ENCODE measurements at places on chromosomes 1 and 21.

DNA sequence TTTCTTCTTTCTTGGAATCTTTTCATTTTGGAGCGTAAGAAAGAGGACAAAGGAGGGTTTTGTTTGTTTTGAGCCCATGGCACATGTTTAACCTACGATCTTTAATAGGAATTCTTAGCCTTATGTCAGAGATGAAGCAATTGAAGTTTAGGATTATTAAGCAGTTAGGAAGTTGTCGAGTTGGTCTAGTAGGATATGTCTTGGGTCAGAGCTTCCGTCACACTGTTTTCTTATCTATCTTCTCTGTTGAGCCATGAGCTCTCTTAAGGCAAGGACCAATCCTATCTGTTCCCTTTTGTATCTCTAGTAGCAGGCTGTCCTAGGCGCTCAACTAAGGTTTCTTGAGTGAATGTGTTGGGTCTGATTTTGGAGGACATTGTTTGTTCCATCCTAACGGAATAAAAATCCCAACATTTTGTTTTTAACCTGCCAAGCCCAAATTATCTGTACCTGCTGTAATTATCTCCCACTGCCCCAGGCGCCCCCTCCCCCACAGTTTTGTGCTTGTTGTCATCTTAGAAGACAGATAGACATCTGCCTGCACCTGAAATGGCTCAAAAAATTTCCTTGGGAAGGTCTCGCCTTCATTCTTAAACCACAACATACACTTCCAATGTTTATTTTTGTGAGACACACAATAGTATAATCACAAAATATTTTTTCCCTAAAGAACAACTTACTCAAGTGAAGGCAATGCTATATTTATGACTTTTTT, 95.3 kb upstream of the GADD45A start:
- no peak for DNase-seq

DNA sequence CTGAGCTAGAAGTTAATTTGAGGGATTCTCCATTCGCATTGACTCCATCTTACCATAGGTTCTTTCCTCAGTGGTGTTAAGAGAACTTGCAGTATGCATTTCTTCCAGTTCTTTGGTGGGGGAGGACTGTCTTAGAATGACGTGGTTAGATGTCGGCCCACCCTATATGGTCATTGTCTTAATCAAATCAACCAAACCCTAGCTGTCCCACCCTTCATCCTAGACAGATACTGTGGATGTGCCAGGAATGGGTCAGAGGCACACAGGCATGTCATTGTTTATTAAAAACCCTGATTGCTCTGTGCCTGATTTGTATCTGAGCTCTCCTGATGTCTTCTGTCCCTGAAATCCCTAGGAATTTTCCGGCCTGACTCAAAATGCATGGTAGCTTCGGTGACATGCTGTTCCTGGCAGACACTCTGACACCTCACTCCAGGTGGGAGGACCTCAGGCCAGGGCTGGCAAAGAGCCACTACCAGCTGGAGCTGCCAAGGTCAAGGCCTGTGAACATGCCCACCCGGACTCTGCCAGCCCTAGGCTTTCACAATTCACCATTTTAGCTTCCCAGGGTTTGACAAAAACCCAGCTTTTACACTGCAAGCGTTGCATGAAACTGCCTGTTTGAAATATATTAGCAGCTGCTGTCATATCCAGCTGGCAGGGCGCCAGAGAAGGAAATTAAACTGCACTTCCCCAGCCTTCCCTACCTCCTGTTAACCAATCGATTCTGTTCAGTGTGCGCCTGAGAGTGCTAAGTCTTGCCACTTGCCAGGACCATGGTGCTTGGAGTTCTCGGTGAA, 134.0 kb downstream of the FAM78B start:
- no peak for DNase-seq

- no peak for DNase-seq
Observed at GRCh38 chr21:36980280-36981048, 14.0 kb upstream of the HLCS start.

DNA sequence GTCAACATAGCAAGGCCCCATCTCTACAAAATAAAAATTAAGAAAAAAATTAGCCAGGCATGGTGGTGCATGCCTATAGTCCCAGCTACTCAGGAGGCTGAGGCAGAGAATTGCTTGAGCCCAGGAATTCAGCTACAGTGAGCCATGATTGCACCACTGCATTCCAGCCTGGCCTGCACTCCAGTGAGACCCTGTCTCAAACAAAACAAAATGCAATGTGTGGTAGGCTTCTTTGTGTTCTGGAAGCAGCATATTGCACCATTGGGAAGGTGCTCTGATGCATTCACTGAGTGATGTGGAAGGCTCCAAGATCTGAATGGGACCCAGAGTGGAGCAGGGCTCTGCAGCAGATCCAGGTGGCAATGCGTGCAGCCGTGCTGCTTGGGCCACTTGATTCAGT, 99.6 kb upstream of the COG2 start:
- no peak for DNase-seq

- DNase-seq = no peak
Observed at GRCh38 chr1:39964552-39964951, 9.6 kb downstream of the MFSD2A start.

DNA sequence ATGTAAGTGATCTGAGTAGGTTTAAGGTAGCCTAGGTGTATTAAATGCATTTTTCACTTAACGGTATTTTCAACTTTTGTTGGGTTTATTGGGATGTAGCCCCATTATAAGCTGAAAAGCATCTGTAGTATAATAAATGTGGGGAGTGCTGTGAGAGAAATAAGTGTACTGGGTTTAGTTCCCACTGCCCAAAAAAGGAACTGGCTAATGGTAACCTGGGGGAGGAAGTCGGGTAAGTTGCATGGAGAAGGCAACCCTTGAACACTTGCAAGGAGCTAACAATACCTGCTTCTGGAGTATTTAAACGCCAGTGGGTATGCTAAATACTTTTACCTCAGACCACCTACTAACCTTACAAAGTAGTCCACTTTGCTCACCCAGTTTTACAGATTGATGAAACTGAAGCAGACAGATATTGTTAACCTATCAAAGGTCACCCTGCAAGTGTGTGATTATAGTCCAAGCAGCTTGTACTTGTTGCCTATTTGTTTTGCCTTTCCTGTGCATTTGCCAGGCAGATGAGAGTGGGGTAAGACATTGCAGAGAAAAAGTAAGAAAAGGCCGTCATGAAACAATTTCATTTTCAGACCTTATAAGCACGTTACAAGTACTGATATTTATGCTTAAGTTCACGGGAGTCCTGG, 7.6 kb upstream of the SHISA4 start:
- no peak for DNase-seq

GRCh38 chr1:236051242-236051791, 13.6 kb downstream of the NID1 start:
- no peak for DNase-seq

GRCh38 chr1:66752000-66752592, at the start of gene DYNLT5:
DYNLT5 (plus strand) TSS chr1:66752459; CDS start chr1:66754659, 2,200 bp downstream.
- no peak for DNase-seq

DNA sequence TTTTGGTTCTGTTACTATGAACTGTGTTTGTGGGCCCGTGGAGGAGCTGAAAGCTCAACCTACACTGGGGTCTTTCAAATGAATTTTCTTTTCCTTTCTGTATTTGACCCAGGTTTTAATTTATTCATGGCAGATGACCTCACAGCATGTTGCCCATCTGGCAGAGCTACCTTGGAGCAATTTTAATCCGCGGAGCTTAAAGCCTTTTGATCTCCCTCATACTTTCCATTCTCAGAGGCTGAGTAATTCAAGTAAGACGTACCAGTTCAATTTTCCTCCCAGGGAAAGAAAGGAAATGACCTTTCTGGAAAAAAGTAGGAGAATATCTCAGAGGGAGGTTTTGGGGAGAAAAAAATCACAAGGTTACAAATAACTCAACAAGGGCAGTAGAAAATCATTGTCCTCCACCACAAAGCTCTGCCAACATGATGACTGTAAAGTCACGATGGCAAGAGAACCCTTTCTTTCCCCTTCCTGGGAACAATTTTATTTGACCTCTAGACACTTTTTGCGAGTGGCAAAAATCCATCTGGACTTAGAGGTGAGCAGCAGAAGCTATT, 21.6 kb upstream of the PCP4 start:
- no peak for DNase-seq
